ENCODE measurements at places on chromosomes 16 and 17. TPM values are rescaled to one million over a fixed set of nuclear protein-coding genes. Genes with fewer than 3 reads are reported as not detected.

Gene SLC7A5
- total RNA-seq = 3.2 TPM

Gene KRT222
- total RNA-seq = 1.1 TPM

Gene ETV4
- 0.95 TPM for total RNA-seq

Gene OR3A2
- 0.42 TPM for total RNA-seq

Gene BLMH
- 44.0 TPM for total RNA-seq

Gene ADPRM
- total RNA-seq = 17.9 TPM

Gene TMC5
- 0.32 TPM for total RNA-seq

Gene ALDH3A1
- 1.5 TPM for total RNA-seq

Gene KRT33A
- not detected for total RNA-seq

Gene TBC1D3D
- total RNA-seq = 3.0 TPM

Gene NLRC5
- 10.7 TPM for total RNA-seq

DNA sequence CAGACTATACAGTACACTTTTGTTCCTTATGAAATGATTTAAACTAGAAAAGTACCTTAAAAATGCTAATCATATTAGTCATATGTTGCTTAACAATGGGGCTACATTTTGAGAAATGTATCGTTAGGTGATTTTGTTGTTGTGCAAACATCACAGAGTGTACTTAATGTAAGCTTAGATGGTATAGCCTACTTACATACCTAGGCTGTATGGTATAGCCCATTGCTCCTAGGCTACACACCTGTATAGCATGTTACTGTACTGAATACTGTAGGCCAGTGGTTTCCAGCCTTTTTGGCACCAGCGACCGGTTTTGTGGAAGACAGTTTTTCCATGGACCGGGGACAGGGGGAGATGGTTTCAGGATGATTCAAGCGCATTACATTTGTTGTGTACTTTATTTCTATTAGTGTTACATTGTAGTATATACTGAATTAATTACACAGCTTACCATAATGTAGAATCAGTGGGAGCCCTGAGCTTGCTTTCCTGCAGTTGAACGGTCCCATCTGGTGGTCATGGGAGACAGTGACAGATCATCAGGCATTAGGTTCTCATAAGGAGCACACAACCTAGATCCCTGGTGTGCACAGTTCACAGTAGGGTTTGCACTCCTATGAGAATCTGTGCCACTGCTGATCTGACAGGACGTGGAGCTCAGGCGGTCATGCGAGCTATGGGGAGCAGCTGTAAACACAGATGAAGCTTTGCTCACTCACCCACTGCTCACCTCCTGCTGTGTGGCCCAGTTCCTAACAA is 35.0 kb upstream of the MRC2 start:
- DNase-seq = no peak

GRCh38 chr17:68329331-68329730 is 38.0 kb downstream of the ARSG start:
- DNase-seq = no peak

DNA sequence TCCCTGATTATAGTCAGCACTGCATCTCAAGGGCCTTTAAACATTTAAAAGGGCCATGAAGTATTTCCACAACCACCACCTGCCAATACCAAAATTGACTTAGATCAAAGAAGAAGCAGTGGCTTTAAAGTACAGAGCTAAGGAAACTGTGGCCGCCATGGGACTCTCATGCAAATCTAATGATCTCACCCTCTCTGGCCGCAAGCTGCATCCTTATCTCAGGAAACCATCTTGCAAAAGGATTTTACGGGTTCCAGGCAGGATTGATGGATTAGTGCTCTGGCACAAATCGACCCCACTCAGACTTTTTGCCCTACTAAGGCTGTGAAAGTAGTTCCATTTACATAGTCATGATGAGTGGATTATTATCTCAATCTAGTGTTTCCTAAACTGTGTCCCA is 22.6 kb downstream of the CDRT4 start:
- DNase-seq = no peak

DNA sequence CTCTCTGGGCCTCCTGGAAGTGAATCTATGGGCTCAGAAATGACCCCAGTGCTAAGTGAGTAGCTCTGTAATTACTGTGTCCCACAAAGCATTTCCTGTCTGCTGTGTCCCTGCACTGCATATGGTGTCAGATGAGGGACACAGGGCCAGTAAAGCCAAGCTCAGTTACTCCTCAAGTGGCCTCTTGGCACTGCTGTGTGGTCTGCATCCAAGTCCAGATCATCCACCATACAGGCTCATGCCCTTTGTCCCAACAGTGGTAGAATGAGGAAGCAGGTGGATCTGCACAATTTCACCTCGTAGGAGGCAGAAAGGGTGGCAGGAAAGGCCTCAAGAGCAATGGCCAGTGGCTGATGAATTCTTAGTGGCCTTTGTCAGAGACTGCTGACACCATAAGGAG is 146.8 kb downstream of the SOX9 start:
- no peak for DNase-seq

DNA sequence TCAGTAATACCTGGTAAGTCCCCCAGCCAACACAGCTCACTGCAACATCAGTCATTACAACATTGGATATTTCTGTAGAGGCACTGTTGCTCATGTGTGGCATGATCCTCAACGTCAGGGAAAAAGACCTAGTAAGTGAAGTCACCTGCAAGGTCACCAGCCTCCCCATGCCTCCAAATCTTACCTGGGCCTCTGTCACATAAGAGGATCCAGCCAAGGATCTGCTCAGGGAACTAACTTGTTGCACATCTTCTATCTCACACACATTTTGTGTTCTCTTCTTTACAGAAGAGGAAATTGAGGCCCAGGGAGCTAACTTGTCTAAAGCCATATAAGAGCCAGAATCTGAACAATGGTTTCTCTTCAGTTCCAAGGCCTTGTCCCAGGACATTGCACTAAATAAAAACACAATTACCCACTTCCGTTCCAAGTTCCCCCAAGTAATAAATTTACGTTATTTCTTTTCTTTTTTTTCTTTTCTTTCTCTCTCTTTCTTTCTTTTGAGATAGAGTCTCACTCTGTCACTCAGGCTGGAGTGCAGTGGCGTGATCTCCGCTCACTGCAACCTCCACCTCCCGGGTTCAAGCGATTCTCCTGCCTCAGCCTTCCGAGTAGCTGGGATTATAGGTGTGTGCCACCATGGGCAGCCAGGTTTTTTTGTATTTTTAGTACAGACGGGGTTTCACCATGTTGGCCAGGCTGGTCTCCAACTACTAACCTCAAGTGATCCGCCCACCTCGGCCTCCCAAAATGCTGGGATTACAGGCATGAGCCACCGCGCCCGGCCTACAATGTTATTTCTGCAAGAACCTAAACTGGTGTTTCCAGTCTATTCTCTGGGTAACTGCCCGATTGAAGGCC is 1.3 kb downstream of the SHMT1 start:
- no peak for DNase-seq

DNA sequence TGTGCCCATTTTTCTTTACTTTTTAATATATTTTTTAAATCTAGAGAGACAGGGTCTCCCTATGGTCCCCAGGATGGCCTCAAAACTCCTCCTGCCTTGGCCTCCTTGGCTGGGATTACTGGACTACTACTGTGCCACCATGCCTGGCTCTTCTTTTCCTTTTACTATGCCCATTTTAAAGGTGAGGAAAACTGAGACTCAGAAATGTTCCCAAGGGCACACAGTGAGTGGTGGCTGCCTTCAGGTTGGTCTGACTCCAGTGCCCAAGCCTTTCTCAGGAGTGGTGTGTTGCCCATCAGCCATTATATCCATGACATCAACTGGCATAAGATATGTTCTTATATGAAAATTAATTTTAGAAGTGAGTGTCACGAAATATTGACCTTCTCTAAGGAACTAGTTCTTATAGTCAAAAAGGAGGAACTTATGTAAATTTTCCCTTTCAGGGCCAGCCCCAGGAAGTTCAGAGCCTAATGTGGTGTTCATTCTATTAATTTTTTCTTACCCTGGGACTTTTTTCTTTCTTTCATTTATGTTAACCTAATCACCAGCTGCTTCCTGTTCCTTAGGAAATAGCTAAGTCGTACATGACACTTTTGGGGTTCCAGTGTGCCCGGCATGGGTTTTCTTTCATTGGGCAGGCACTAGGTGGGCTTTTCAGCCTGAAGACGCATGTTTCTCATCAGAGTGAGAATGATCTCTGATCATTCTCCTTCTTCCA is 17.9 kb upstream of the SPN start:
- no peak for DNase-seq

GRCh38 chr16:81487301-81487720 is 42.7 kb downstream of the CMIP start:
- DNase-seq = no peak

DNA sequence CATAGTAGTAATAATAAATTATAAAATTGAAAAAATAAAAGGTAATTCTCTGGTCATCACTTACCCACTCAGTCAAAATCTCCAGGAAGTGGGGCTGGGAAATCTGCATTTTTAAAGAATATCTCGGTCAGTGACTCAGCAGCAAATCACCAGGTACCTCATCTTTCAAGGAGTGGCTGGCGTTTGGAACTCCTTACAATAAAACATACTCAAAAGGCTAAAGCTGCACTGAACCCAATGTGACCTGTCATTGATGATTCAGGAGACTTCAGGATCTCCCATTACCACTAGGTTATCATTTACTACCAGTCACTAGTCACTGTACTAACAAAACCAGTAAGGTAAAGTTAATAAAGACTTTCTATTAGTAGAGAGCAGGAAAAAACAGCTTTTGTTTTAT is 21.5 kb upstream of the RFFL start:
- no peak for DNase-seq

DNA sequence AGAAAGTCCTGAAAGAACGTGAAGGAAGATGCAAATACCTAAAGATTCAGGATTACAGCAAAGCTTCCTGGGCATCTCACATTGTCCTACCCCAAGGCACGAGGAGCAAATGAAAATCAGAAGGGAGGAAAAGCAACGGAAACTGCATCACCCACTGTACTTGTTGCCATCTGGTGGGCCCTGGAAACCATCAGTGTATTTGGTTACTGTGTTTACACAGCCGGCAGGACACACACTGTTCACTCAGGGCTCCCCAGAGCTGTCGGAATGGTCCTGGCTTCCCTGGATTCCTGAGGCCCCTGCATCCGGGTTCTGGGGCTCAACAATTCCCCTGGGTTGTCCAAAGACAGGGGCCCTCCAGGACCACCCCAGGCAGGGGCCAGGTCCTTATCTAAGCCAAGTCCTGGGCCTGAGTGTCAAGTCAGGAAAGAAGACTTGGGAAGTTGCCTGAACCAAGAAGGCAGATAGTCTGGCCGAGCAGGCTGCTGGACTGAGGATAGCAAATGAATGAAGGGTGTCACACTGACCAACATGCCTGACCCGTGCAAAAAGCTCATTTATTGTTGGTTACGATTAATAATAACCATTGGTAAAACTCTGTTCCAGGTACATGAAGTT is 52.8 kb downstream of the SOX9 start:
- no peak for DNase-seq

DNA sequence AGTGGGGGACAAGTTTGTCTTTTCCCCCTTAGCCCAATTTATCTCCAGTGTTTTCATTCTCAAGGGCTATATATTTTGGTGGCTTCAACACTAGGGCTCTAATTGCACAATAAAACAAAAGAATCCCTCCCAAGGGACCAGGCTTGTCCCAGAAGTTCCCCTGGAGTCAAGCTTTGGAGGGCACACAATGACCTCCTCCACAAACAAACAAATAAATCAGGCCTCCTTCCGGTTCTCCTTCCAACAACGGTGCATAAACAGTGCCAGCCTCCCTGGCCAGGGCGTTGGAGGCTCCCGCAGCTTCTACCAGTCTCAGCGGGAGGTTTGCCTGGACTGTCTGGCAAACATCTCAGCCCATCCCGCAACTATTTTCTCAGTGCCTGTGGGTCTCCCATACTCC is 188.0 kb upstream of the FOXF1 start:
- DNase-seq = no peak

DNA sequence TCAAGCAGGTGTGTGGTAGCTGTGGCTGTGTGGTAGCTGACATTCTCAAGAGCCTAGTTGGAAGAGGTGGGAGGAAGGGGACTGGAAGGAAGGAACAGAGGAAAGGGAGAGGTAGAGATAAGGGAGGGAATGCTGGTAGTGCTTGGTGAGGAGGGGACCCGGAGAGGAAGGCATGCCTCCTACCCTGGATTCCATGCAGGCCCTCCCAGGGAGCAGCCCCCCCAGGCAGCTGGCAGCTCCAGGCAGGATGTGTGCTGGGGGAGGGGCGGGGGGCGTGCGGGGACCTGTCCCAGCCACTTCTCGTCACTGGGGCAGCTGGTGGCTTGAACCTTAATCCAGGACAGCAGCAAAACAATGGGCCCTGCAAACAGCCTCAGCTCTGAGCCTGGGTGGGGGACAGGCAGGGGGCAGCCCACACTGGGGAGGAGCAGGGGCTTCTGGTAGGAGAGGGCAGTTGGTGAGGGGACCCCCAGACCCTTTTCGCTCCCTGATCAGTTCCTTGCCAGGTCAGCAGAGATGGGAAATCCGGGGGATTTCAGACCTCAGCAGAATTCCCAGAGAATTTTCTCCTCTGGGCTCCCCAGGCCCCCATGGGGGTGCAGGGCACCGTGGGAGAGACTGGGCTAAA is 27.1 kb downstream of the ARHGAP23 start:
- no peak for DNase-seq

DNA sequence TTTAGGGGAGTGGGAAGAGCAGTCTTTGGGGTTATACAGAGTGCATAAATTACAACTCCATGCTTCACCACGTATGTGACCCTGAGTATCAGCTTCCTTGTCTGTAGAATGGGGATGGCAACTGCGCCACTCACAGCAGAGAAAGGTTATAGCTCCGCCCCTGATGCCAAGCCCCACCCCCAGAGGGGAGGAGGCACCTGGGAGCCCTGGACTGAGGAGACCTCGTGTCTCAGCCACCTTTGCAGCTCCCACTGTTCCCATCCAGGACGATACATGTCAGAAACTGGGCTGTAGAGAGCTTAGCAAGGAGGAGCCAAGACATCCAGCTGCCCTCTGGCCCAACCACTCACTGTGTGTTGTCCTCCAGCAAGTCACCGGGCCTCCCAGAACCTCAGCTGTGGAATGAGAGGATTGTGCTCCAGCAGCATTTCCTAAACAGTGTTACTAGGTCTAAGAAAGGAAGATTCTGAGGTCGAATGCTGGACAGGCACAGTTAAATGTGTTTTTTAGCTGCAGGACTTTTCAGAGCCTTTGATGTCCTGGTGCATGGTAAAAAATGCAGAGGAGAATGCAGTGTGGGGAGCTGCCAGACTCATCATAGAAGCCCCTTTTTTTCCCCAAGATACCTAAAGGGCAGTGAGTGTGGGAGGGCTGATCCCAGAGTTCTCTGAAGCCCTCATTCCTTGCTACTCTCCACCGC is 49.4 kb downstream of the BEAN1 start:
- no peak for DNase-seq

GRCh38 chr17:71068408-71068750 is 899.0 kb downstream of the KCNJ2 start:
- no peak for DNase-seq

- DNase-seq = no peak
Observed at GRCh38 chr16:78800523-78800922, 701.1 kb downstream of the WWOX start.

- no peak for DNase-seq
Observed at GRCh38 chr17:10352893-10353292, 19.9 kb downstream of the MYH13 start.

GRCh38 chr17:6299275-6299674 is 135.6 kb downstream of the AIPL1 start:
- DNase-seq = no peak

GRCh38 chr17:40034426-40035161 is 19.4 kb downstream of the CSF3 start:
- DNase-seq = no peak
